ENCODE measurements at places on chromosomes 5 and 9.
A peak's percentile ranks its signal among the peaks of the same experiment; 100 is the strongest.

DNA sequence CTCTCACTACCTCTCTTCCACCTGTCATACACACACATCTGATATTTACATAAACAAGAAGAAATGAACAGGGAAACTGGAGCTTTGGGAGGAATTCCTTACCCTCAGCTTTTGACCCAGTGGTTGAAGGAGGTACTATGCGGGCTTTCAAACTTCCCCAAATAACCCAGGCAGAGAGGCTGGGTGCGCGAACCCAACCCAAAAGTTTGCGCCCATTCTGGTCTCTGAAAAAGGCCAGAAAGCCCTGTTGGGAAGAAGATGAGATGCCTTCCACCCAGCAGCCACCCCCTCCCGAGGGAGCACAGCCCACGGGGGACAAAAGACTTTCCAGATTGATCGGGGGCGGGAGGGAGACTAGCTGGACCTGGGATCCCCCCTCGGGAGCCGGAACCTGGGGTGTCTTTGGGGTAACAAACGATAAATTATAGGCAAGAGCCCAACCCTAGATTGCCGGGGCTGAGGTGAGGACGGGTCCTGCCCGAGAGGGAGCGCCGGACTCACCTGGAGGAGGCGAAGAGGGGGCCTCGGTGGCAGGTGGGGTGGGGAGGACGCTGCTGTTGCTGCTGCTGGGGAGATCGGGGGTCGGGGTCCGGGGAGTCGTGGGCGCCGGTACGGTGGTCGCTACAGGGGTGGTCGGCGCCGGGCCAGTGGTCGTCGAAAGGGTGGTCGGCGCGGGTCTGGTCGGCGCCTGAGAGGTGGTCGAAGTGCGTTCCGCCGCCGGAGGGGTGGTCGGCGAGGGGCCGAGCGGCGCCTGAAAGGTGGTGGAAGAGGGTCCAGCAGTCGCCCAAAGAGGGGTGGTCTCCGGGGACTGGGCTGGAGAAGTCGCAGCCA, 798 bp downstream of the MEGF9 start:
- DNase-seq = no peak
- peak overlapping the region; percentile 74 for H3K4me3 ChIP-seq
- H3K4me1 ChIP-seq = peaks cover 26% of the 10 kb centered on the region
- no peaks in the 10 kb centered on the region for H3K27me3 ChIP-seq

DNA sequence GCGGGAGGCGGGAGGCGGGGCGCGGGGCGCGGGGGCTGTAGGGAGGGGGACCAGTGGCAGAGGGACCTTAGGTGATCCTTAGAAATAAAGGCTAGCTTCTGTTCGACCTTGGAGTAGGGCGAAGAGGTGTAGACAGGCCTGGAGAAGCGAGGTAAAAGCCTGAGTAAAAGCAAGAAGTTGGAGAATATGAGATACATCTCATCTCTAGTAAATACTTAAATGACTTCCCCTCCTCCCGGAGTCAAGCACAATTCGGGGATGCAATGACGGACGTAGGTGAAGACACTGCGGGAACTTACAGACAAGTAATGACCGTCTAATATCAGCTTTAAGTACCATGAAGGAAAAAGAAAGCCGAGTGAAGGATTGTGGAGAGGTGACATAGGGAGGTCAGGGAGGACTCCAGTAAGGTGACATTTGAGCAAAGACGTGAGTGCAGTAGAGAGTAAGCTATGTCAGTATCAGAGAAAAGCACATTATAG, 466 bp downstream of the SMC2 start:
- H3K4me3 ChIP-seq = peak overlapping the region; percentile 88
- no peaks in the 10 kb centered on the region for H3K36me3 ChIP-seq
- peak overlapping the region; percentile 66 for H3K27ac ChIP-seq
- no peak for DNase-seq
- peaks cover 4% of the 10 kb centered on the region for H3K4me1 ChIP-seq

- no peak for DNase-seq
- H3K4me3 ChIP-seq = no peak overlapping the region
- H3K36me3 ChIP-seq = no peaks in the 10 kb centered on the region
- H3K27ac ChIP-seq = no peak overlapping the region
Observed at GRCh38 chr9:69465473-69465872, 140.5 kb downstream of the ENTREP1 start.

DNA sequence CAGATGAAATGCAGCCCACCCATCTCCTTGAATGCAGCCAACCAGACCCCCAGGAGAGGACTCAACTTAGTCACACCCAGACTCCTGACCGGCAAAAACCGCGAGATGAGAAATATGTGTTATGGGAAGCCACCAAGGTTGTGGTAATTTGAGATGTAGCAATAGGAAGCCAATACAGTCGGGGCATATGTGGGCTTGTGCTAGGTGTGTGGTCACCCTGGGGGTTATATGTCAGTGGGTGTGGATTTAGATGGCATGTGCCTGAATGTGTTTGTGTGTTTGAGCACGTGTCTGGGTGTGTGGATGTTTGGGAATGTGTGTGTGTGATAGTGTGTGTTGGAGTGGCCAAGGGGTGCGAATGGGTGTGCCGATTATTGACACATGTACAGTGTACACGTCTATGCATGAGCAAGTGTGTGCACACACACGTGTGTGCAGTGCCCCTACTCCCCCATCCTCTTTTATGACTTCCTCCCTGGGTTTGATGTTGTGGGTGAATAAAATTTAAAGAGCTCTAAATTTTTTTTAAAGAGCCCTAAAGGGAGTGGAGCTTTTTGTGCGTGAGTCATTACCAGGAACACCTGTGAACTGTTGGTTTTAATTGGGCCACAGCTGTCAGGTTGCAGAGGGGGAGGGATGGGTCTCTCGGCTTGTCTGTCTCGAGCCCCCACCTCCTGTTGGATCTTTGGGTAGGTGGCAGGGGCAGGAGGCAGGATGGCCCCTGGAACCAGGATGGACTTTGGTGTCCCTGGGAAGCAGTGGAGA, 86.8 kb downstream of the LHX2 start:
- no peak overlapping the region for H3K27ac ChIP-seq
- no peaks in the 10 kb centered on the region for H3K4me1 ChIP-seq
- no peaks in the 10 kb centered on the region for H3K36me3 ChIP-seq
- H3K27me3 ChIP-seq = peaks cover 4% of the 10 kb centered on the region
- peak; percentile 16 for DNase-seq
- H3K4me3 ChIP-seq = no peak overlapping the region

DNA sequence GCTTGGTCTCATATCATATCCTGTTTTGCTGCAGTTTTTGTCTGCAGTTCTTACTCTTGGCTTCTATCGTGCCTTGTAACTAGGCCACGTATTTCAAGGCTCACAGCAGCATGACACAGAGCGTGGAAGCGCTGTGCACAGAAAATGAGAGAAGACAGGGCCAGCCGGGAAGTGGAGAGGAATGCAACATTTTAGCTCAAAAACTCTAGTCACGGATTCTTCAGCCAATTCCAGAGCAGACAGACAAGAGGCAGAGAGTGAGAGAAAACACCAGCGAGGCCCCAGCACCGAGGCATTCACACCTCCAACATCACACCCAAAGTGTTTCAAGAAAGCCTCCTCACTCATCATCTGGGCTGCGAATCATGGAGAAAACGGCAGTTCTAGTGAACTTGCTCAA, 160.8 kb downstream of the DNAH5 start:
- DNase-seq = no peak
- no peaks in the 10 kb centered on the region for H3K36me3 ChIP-seq
- no peak overlapping the region for H3K4me3 ChIP-seq
- H3K27me3 ChIP-seq = no peaks in the 10 kb centered on the region

- no peaks in the 10 kb centered on the region for H3K27me3 ChIP-seq
- no peak overlapping the region for H3K27ac ChIP-seq
- no peak overlapping the region for H3K4me3 ChIP-seq
- H3K36me3 ChIP-seq = no peaks in the 10 kb centered on the region
- no peak for DNase-seq
Observed at GRCh38 chr9:23483566-23483965, 342.5 kb downstream of the ELAVL2 start.

GRCh38 chr5:72141440-72142355, 34.4 kb downstream of the MAP1B start:
- peaks cover 36% of the 10 kb centered on the region for H3K4me1 ChIP-seq
- H3K27me3 ChIP-seq = no peaks in the 10 kb centered on the region
- peak overlapping the region; percentile 66 for H3K27ac ChIP-seq
- H3K4me3 ChIP-seq = no peak overlapping the region

DNA sequence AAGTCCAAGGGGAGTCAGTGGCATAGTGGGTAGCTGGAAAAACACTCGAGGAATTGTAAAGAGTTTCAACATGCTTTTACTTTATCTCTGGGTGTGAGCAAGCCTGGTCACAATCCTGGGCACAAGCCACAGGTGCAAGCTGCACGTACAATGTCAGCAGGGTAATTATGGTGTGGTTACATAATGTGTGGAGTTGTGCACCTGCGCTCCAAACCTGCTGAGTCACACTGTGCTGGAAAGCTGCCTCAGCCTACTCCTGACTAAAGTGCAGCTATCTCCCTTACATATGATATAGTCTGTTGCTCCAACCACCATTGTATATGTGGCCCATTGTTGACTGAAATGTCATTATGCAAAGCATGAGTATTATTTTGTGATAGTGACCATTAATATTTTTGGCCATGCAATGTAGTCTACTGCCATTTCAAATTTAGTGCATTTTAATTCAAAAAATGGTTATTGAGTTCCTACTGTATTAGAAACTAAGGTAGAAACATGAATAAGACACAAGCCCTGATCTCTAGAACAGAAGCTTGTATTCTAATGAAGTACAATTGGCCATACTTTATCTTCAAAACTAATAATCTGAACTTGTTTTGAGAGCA, 160.9 kb upstream of the SLC30A5 start:
- no peaks in the 10 kb centered on the region for H3K4me1 ChIP-seq
- no peaks in the 10 kb centered on the region for H3K36me3 ChIP-seq
- H3K4me3 ChIP-seq = no peak overlapping the region
- peak; percentile 9 for DNase-seq

DNA sequence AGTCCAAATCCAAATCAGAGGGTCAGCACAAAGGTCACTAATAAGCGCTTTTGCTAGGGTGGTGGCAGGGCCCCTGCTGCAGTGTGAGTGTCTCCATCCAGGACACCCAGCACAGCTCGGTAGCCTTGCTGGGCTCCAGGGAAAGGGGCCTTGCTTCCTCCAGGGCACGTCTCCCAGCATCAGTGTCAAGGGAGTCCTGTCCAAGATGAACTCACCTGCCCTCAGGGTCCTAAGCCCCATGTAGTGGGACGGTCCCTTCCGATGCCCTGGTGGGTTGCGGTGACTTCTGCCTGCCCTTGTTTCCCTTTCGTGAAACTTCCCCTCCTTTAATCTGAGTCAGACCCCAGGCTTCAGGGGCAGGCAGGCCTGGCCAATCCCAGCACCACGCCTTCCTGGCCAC, 101.7 kb downstream of the ZNF354C start:
- H3K4me1 ChIP-seq = no peaks in the 10 kb centered on the region
- no peak overlapping the region for H3K27ac ChIP-seq
- no peak overlapping the region for H3K4me3 ChIP-seq
- H3K36me3 ChIP-seq = no peaks in the 10 kb centered on the region
- no peaks in the 10 kb centered on the region for H3K27me3 ChIP-seq
- no peak for DNase-seq

GRCh38 chr5:141465351-141465750, 10.4 kb upstream of the PCDHGC3 start:
- H3K4me1 ChIP-seq = no peaks in the 10 kb centered on the region
- H3K27ac ChIP-seq = no peak overlapping the region
- H3K36me3 ChIP-seq = no peaks in the 10 kb centered on the region
- H3K27me3 ChIP-seq = no peaks in the 10 kb centered on the region
- no peak overlapping the region for H3K4me3 ChIP-seq
- DNase-seq = peak; percentile 74

DNA sequence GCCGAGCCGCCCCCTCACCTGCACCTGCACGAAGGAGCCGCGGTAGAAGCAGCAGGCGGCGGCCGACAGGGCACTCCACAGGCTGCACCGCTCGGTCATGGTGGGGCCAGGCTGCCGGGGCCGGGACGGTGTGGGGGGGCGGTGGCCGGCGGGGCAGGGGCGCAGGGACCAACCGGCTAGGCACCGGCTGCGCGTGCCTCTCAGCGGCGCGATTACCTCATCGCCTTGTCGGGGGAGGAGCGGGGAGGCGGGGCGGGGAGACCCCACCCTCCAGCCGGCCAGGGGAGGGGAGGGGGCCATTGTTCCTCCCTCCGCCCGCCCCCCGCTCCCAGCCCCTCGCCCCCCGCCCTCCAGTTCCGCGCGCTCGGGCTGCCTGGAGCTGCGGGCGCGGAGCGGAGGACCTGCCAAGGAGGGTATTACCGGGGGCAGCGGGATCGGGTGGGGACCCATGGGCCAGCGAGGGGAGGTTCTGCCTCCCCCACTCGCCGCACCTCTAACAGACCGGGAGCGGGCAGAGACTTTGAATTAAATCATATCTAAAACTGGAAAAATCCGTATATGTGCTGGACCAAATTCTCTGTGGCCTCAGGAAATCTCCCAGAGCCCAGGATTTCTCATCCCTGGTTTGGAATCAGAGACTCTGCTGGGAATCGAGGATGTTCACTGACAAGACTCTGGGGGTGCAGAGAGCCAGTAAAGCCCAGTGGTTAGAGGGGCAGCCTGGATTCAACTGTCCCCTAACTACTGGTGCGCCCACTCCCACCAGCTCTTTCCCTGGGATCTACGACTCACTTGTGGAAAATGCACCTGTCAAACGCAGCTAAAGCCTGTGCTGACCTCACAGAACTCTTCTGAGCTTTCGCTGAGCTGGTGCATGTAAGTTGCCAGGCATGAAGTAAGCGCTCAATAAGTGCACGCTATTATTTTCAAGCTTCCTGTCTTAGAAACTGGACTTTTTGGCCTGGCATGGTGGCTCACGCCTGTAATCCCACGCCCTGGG, 20.3 kb upstream of the TOR2A start:
- no peak for DNase-seq
- peaks cover 33% of the 10 kb centered on the region for H3K27me3 ChIP-seq
- H3K4me1 ChIP-seq = no peaks in the 10 kb centered on the region
- H3K4me3 ChIP-seq = no peak overlapping the region

- H3K27ac ChIP-seq = no peak overlapping the region
- DNase-seq = no peak
- H3K4me3 ChIP-seq = no peak overlapping the region
- H3K27me3 ChIP-seq = no peaks in the 10 kb centered on the region
Observed at GRCh38 chr5:123262216-123262823, 160.9 kb downstream of the CEP120 start.

GRCh38 chr5:7714119-7714518, 136.8 kb downstream of the CFAP90 start:
- peak; percentile 76 for DNase-seq
- H3K36me3 ChIP-seq = no peaks in the 10 kb centered on the region
- no peak overlapping the region for H3K4me3 ChIP-seq
- H3K27me3 ChIP-seq = no peaks in the 10 kb centered on the region
- no peaks in the 10 kb centered on the region for H3K4me1 ChIP-seq
- no peak overlapping the region for H3K27ac ChIP-seq
